ENCODE measurements at places on chromosomes 1 and 21.
A peak's percentile ranks its signal among the peaks of the same experiment; 100 is the strongest.

DNA sequence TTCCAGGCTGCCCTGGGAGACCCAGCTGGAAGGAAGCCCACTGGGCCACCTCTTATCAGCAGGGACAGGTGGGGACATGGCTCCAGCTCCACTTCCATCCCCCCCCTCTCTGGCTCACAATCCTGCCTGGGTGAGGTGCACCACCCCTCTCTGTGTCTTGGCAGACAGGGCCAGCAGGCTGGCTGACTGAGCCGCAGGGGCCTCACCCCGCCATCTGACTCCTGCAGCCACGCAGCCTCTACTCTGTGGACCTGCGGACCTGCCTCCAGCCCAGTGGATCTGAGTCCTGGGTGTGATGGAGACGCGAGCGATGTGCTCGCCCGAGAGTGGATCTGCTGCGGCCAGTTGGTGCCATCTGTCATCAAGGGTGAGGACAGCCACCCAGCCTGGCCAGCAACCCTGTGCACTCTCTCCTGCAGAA, 30.1 kb downstream of the RCC2 start:
- ATAC-seq, result no peak

- no peak for ATAC-seq
Measured at GRCh38 chr1:179351281-179351680, 14.5 kb upstream of the AXDND1 start.

DNA sequence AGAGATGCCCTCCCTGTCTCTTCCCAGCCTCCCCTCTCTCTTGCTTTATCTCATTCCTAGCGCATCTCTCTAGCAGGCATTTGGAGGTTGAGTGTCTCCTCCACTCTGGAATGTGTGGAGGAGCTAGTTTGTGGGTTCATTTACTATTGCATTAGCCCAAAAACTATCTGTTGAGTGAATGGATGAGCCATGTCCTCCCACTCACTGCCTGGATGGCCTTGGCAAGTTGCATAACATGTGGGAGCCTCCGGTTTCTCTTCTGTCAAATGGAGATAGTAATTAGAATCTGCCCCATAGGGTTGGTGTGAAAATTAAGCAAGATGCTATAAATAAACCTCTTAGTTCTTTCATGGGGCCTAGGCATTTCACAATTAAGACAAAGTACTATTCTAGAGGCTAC, 181.8 kb downstream of the KAZN start:
- no peak for ATAC-seq

GRCh38 chr1:190949939-190950338, 472.3 kb upstream of the BRINP3 start:
- ATAC-seq, result peak; percentile 45

- no peak for ATAC-seq
Measured at GRCh38 chr1:78072216-78072615, 26.4 kb downstream of the GIPC2 start.

DNA sequence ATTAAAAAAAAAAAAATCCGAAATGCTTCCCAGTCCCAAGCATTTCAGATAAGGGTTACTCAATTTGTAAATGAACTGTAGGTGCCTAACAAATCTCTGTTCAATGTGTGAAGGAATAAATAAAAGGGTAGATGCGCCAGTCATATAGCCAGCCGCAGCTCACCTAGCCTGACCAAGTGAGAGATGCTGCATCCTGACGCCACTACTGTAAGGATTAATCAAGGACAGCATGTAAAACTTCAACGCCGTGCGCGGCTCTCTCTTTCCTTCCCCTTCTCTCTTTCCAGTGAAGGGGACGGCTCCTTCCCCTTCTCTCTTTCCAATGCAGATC, 441 bp downstream of the PPT1 start:
- peak; percentile 59 for ATAC-seq

DNA sequence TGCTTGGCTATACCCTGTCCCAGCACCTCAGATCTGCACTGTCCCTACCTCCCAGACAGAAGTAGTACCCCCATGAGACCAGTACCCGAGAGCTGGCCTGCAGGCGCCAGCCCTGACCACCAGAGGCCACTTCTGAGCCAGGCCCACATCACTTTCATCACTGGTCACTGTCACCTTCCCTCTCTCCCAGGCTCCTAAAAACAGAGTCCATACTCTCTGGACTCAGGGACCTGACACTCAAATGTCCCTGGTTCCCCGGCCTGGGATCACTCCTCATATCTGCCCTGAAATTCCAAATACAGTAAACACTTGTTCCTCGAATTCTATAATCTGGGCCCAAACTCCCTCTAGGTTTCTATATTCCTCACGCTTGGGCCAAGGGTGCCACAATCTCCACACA, 18.7 kb downstream of the TMEM53 start:
- ATAC-seq, result peak; percentile 65

DNA sequence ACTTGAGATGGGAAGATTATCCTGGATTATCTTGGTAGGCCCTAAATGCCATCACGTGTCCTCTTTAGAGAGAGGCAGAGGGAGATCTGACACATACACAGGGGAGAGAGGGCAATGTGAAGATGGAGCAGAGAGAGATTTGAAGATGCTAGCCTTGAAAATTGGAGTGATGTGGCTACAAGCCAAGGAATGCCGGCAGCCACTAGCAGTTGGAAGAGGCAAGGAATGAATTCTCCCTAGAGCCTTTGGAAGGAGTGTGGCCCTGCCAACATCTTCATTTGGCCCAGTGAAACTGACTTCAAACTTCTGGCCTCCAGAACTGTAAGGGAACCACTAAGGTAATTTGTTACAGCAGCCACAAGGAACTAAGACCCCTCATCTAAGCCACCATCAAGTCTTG, 8.9 kb upstream of the CAMTA1 start:
- no peak for ATAC-seq

- ATAC-seq, result no peak
Measured at GRCh38 chr1:64755361-64755760, 10.5 kb downstream of the RAVER2 start.

GRCh38 chr1:231319080-231319479, 18.6 kb downstream of the EXOC8 start:
- no peak for ATAC-seq

DNA sequence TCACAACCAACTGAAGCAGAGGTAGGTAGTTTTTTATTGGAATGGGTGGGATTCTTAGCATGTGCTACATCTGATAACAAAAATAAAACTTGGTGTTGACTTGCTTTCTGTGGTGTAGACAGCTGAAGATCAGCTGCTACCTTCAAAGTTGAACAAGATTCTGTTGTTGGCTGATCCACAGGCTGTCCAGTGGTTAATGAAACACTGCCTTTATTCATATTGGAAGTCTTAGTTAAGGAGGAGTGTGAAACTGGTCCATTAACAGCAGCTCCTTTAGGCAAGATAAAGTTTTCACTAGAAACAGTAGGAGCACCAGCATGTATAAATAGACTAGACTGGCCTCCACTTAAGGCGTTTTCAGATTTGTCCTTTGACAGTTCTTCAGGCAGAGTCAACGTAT, 81.1 kb downstream of the ZNF644 start:
- ATAC-seq, result no peak

All from SK-N-SH treated with all-trans-retinoic acid at 6 μM for 48 hours (cell line).